CD4-positive, CD25-positive, alpha-beta regulatory T cell (primary cell): ENCODE measurements at places on chromosomes 1 and 21. TPM values are rescaled to one million over a fixed set of nuclear protein-coding genes. Genes with fewer than 3 reads are reported as not detected.

- no peak for DNase-seq
These were observed 1176.5 kb downstream of the NCAM2 start for GRCh38 chr21:22174746-22175145.

DNA sequence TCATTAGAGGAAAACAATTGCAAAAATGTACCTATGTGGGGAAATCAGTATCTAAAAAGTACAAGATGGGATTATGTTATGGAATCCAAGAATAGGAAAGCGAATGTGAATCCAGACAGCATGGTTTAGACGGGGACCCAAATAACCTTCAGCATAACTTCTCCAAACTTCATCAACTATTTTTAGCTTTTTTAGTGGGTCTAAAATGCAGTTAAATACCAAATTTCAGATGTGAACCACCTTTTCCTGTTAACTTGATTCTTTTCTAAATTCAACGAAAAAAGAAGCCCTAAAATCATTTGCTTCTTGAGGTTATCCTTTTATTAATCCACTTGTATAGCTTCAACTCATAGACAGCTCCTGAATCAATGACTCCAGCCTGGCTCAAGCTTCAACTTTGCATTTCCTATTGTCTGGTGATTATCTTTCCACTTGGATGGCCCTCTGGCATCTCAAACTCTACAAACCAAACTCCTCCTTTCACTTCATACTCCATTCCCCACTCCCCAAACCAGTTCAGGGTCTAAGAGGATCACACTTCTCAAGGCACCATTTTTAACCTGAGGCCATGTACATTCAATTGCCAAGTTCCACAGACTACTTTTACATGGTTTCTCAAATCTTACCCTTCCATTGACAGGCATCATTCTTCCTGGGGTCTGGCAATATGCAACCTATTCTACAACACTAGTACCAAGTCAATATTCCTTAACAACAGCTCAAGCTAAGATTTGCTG is 7.4 kb downstream of the ERRFI1 start:
- DNase-seq: no peak

DNA sequence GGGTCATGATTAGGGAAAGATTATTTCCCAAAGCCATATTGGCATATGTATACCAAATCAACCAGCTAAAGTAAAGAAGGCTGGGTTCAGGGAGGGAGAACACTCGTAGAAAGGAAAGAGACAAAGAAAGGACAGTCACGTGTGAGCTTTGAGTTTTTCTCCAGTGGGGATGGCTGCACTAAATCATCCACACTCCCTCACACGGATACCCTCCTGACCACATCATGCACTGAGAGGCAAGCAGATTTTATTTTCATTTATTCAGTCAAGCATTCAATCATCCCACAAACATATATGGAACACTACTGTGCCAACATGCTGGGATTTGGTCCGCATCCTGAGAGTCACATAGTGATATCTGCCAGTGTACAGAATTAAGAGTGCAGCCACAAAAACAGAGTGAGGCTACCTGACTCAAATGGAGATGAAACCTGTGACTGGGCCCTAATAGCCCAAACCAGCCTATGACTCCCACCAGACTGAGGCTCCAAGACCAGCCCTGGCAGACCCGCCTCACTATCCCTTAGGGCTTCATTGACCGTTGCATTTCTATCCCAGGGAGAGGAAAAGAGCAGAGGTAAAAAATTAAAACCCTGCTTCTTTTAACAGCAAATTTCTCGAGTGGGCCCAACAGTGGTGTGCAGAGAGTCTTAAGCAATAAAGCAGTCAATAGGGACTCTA is 155.9 kb downstream of the BARHL2 start:
- no peak for DNase-seq

The ANGPTL3 gene
- not detected for total RNA-seq

GRCh38 chr1:93661829-93662474 is 19.7 kb downstream of the BCAR3 start:
- DNase-seq: no peak

The CFHR2 gene
- not detected for total RNA-seq

The PPM1J gene
- total RNA-seq: not detected

- DNase-seq: no peak
These were observed 24.1 kb downstream of the ETNK2 start for GRCh38 chr1:204127597-204128242.

DNA sequence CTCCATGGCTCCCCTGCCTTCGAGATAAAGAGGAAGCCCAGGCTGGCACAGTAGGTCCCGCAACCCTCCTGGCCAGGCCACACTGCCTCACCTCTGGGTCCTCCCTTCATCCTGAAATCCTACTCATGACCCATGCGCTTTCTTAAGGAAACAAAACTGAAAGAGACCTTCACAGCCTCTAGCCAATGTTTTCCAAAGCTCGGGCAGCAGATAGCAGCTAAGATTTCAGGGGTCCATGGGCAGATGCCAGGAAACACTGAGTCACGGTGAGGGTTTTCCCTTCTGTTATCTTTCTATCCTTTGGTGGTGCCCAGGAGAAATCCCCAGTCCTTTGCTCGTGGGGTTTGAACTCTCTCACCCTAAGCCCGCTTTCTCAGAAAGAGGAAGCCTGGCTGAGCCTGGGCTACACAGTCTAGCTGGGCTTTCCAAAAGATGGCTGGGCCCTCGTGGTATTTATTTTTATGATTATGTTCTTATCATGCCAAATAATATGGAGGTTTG is 26.6 kb downstream of the TTC39A start:
- DNase-seq: no peak

DNA sequence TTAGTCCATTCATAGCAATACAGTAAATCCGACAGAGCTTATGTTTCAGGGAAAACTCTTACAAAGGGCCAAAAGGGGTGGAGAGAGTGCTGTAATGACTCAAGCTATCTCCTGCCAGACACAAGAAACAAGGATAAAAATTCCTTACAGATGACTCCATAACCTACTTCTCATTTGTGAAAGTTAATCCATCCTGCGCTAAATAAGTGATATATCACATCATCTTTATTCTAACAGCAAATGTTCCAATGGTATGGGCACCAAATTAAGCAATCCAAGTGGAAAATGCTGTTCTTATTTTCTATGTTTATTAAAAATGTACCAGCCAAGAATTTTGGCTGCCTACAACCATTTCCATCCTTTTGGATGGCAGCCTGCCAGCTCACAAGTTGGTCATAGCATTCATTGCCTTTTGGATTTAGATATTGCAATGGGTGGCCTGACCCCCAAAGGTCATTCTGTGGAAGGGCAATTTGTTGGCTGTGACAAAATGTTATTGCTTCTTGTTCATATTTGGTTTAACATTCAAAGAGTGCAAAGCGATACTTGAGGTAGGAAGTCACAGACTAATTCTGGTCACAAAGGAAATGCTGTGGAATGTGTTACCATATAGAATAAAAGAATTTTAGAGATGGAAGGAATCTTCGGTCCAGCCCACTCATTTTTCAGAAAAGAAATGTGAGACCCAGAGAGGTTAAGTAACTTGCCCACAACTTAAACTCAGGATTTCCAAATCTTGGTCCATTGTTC is 2.8 kb upstream of the ENAH start:
- DNase-seq: no peak

GRCh38 chr1:230589951-230590350 is 52.3 kb upstream of the COG2 start:
- DNase-seq: no peak

DNA sequence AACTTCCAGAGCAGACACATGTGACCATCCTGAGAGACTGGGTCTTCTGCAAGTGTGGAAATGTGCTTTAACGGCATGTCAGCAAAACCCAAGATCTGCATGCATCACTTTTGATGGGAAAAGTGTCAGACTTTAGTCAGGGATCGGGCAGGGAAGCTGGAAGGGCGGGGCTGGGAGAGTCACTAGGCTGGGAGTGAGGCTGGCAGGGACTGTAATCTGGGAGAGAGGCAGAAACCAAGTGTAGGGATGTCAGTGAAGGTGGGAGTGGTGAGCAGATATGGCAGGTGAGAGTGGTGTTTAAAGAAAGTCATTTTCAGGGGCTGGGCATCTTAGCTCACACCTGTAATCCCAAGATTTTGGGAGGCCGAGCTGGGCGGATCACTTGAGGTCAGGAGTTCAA is 11.3 kb downstream of the CDA start:
- DNase-seq: no peak

DNA sequence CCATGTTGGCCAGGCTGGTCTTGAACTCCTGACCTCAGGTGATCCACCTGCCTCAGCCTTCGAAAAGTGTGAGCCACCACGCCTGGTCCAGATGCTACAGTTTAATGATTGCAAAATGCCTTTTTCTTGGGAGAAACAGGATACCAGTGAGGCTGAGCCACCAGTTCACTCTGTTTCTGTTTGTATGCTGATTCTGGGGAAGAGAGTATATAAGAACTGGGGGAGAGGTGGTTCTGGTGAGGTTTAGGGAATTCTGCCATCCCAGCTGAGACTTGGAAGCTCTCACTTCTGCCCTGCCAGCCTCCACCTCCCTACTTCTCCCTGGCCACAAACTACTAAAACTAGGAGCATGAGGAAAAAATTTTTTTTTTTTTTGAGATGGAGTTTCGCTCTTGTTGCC is 8.1 kb upstream of the PMF1 start:
- no peak for DNase-seq
